Hematopoietic multipotent progenitor cell (in vitro differentiated cells): ENCODE measurements at places on chromosomes 3 and 15.

DNA sequence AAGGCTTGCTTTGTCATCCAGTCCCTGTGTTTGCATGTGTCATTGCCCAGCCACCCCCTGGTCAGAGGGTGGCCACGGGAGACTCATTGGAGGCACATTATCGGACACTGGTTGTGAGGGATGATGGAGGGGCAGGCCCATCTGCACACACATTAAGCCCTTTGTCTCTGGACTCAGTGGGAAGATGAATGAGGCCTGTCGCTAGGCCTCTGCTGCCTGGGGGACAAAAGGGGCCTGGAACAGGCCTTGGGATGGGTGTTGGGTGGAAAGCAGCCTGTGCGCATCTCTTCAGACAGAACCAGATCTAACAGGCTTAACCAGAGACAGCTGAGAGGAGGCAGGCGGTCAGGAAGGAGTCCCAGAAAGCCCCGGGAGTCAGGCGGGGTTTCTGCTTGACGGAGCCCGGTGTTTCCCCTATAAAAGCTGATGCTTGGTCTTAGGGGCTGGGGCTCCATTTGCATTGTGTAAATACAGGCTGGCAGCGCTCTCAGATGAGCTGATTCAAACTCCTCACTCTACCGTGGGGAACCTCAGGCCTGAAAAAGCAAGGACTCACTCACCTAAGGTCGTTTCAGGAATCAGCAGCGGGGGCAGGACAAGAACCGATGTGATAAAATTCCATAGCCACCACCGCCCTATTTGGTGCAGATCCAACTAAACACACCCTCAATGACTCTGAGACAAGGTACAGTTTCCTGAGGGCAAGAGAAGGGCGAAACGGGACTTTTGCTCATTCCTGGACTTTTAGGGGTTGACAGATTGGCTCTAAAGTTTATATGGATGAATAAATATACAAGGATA lies 17.1 kb upstream of the SKIC8 start:
- DNase-seq: no peak

DNA sequence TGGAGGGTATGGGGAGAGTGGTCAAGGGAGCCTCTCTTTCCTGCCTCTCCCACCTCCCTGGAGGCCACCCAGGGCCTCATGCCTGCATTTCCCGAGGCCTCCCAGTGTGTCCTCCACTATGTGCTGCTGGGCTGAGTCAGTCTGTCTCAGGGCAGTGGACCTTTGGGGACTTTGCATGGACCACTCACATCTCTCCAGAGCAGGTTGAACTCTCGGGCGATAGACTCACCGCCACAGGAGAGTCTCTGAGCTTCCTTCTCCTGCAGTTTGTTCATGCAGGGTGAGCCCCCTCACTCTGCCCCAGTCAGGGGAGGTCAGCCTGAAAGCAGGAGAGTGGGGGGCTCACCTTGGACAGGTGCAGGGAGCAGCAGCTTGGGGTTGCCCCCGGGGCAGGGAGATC lies 60.5 kb upstream of the SEC22A start:
- DNase-seq: no peak

GRCh38 chr3:157746391-157746790 lies 243.2 kb upstream of the VEPH1 start:
- DNase-seq: no peak

GRCh38 chr15:69661446-69661845 lies 208.8 kb downstream of the RPLP1 start:
- DNase-seq: no peak

DNA sequence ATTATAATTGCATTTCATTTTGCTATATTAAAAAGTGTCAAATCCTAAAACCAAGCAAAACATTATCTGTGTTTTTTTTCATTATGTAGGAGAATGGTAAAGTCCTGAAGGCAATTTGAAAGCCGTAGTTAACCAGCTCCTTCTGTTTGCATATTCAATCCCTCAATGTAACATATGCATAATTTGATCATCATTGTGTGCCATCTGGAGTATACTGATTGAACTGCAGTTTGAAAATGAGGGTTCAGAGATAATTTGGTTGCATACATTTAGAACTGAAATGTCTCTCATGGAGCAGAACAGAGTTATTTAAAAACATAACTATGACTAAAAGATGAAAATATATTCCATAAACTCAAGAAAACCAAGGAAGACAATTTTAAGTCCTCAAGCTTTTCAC lies 518.6 kb downstream of the GBE1 start:
- peak; percentile 50 for DNase-seq

DNA sequence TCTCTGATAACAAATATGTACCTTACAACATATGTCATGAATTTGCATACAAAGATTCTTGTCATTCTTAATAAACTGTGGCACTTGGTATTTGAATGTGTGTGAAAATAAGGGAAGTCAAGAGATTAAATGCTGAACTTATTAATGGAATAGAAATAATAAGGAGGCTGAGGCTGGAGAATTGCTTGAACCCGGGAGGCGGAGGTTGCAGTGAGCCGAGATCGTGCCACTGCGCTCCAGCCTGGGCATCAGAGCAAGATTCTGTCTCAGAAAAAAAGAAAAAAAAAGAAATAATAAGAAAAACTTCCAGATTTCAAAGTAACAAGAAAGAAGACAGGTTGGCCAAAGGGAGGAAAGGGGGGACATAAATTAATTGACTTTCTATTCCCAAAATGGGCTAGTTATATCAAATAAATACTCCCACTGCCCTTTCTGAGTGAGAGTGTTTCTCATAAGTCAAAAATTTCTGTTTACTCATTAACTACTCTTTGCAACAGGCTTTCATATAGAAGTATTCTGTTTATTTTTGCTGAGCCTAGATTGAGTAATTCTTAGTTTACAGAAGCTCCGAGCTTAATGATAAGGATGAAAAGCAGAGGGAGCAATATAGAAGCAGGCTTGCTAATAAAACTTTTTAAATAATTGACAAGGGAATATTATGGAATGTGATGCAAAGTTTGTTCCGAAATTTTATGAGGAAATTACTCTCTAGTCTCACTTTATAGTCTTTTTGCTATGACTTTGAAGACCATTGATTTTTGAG lies 25.6 kb downstream of the KNG1 start:
- DNase-seq: no peak

DNA sequence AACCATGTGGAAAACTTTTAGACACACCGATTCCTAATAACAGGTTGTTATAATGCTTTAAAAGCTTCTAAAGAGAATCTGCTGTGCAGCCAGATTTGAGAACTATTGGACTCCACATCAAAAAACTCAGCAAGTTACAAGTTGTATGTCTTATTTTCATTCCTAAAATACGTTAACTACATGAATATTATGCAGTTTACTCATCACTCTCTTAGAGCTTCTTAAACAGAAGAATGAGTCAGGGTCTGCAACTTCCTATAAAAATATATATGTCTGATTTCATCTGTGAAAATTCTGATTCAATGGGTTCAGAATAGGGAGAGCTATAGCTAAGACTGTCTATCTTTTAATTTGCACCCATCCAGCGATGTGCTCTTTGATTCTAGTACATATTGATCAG lies 244.2 kb upstream of the EPHA3 start:
- DNase-seq: no peak
